ENCODE measurements at places on chromosomes 7 and 10.

DNA sequence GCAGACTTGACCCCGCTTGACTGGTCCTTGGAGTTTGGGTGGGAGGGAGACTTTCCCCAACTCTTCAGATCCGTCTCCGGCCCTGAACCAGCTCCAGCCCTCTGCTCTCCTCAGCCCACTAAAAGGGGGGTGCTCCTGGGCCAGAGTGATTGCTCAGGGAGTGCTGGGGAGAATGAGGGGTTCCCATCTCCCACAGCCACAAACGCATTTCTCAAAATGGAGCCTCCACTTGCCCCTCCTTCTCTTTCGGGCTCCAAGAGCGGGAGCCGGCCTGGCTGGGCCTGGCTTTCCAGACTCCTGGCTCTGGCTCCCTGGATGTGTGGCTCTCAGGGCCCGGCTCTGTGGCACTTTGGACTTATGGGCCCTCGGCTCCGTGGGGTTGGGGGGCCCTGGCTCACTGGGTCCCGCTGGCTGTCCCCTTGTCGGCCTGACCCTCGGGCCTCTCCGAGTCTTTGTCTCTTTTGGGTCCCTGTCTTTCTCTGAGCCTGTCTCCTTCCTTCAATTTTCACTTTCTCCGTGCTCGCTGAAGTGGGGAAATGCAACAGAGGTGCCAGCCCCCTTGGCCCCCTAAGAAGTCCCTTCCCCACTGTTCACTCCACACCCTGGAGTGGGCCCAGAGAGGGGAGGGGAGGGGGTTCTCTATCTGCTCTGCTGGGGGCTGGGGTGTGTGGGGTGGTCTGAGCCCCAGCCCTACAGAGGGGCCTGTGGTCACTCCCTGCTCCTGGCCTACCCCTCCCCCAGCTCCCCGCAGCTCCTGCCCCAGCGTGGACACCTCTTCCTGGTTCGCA, 713 bp downstream of the LZTS2 start:
- no peak for DNase-seq

GRCh38 chr10:92054807-92055206, 131.2 kb downstream of the BTAF1 start:
- DNase-seq, result no peak

- DNase-seq, result no peak
Measured at GRCh38 chr10:110221044-110221720, 13.8 kb downstream of the MXI1 start.

DNA sequence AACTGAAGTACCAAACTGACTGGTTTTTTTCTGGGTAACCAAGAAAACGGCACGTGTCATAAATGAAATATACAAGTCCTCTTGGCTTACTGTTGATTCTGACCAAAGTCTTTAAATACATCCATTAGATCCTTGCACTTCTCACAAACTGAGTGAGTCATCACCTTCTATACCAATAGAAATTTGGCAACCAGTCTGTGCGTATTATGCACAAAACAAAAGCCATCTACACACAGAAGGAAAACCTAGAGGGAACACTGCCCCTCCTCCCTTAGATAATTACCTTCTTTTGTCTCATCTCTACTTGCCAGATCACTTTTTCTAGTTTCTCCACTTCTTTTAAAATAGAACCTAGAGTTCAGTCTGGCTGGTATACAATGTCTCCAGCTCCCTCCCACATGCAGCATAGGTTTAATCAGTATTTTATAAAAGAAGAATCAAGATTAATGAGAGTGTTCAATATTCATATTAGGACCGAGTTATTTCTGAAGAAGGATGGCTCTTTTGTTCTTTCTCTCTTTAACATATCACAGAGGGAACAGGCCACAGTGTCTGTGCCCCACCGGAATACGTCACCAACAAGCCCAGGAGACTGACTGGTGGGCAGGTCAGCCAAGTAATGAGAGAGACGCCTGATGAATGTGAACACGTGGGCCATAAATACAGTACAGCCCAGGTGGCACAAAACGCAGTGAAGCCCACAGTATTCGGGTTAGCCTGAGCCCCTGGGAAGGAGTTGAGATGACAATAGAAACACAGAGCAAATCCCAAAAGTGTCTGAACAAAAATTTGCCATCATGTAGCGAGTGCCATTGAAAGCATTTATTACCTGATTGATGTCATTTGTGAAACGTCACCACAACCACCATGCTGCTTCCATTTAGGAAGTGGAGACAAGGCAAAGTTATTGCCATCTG, 91.3 kb downstream of the KIAA1549 start:
- DNase-seq, result no peak

- DNase-seq, result no peak
Measured at GRCh38 chr10:88116481-88116880, 253.1 kb downstream of the PTEN start.

DNA sequence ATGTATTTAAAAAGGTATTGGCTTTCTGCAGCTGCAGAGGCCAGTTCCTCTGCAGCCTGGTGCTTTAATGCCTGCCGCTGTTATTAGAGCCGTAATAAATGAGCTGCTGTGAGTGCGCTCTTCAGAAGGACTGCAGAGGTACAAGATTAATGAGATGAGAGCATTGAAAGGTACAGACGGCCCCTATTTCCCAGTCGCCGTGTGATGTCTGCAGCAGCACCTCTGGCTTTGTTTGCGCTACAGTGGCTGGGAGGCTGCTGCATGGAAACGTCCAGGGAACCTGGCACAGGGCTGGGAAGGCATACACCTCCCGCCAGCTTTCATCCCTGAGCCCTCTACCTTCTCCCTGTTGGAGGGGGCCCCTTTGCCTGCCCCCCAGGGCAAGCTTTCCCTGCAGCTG, 383.8 kb upstream of the ZMIZ1 start:
- no peak for DNase-seq

GRCh38 chr10:22437620-22438588, 92.6 kb downstream of the SPAG6 start:
- peak; percentile 21 for DNase-seq

GRCh38 chr10:131746785-131747184, 154.0 kb upstream of the PPP2R2D start:
- no peak for DNase-seq

- DNase-seq, result no peak
Measured at GRCh38 chr10:111990734-111991133, 192.8 kb downstream of the GPAM start.

- DNase-seq, result no peak
Measured at GRCh38 chr10:102752266-102752930, 8.7 kb downstream of the WBP1L start.

GRCh38 chr7:32681174-32681518, 185.9 kb downstream of the AVL9 start:
- DNase-seq, result no peak

DNA sequence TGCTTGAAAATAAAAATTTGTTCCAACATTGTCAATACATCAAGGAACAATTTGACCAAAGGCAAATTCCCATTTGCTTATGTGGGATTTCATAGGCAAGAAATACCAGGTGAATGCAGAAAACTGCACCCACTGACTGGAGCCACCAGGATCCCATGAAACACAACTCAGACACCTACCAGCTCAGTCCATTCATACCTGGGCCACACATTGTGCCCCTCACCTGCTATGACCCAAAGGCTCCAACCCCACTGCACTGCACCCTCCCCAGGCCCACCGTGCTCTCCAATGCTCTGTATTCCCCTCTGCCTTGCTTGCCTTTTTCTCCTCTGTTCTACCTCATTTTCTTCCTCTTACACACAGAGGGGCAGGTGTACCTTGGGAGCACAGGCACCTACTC, 5.3 kb downstream of the NCAPG2 start:
- DNase-seq, result no peak

DNA sequence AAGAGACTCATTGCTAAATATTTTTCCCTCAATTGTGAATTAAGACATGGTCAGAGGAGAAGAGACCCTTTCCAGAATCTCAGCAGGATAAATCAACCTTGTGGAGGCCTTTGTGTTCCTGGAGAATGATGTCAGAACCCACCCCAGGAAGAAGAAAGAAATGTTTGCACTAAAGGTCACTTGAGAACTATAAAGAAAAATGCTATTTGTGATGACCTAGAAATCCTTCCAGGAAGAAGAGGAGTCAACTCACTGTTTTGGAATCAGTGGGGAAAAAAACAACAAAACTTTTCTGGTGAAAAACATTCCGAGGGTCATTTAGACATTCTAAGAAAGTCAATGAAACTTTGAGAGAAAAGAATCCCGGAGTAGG, 129.1 kb upstream of the ANKRD1 start:
- no peak for DNase-seq

GRCh38 chr7:601595-602340, 82.1 kb upstream of the PDGFA start:
- DNase-seq, result peak; percentile 85

DNA sequence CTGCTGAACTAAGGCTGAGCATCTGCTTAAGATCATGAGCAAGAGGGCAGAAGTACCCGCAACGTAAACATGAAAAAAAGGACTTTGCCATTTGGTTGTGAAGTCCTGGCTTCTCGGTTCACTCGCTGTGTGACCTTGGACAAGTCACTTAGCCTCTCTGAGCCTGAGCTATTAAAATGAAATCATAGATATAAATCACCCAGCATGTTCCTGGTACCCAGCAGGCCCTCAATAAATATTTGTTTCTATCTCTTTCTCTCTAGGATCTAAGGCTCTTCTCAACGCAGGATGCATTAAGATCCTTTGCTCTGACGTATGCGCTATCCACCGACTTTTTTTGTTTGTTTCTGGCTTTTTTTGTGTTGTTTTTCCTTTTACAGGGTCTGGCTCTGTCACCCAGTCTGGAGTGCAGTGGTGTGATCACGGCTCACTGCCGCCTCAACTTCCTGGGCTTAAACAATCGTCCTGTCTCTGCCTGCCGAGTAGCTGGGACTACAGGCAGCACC, 6.7 kb downstream of the HIP1 start:
- DNase-seq, result no peak

- no peak for DNase-seq
Measured at GRCh38 chr10:59324597-59324996, 37.8 kb downstream of the FAM13C start.

DNA sequence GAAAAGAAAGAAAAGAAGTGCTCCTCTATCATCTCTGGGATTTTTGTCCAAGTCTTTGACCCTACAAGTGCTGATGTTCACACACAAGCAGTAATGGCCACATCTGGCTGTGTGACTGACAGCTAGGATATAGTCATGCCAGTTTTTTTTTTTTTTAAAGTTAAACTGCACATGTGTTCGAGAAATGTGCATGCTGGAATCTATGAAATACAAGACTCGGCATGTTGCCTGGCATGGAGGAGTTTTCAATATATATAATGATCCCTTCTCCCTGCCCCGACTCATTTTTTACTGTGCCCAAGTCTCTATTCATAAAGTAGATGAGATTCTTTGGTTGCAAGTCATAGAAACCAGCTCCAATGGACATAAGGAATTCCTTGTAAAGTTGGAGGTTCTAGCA, 60.4 kb upstream of the FGFR2 start:
- no peak for DNase-seq

DNA sequence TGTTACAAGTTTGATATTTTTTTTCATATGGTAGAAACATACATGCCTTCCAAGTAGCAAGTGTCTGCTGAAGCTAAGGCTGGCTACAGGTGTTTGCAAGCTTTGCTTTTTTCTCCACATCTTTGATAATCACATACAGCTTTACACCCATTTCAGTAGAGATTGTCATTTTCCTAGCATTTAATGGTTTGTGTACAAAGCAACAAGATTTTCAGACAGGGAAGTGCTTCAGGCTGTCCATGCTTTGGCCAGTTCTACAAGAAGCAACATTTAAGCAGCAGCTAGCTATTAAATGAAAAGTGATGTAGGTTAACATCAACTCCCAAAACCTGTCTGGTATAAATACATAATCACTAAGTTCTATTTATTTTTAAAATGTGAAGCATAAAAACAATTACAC, 2.3 kb downstream of the HDAC9 start:
- DNase-seq, result no peak

GRCh38 chr7:100074841-100075240, 6.7 kb downstream of the ZNF3 start:
- no peak for DNase-seq

GRCh38 chr7:140506788-140507464, 27.6 kb upstream of the MKRN1 start:
- DNase-seq, result no peak

DNA sequence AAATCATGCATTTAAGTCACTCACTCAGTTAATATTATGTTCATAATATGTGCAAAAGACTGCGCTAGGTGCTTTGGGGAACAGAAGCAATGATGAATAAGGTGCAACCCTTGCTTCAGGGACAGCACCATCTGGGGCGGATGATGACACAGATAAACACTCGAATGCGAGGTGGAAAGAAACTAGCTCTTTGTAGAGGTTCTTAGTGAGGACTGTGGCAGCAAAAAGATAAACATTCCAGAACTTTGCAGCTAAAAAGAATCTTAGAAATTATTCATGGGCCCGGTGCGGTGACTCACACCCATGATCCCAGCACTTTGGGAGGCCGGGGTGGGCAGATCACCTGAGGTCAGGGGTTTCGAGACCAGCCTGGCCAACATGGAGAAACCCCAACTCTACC, 29.8 kb upstream of the CHST15 start:
- no peak for DNase-seq

GRCh38 chr7:94231305-94231704, 163.4 kb upstream of the COL1A2 start:
- no peak for DNase-seq

DNA sequence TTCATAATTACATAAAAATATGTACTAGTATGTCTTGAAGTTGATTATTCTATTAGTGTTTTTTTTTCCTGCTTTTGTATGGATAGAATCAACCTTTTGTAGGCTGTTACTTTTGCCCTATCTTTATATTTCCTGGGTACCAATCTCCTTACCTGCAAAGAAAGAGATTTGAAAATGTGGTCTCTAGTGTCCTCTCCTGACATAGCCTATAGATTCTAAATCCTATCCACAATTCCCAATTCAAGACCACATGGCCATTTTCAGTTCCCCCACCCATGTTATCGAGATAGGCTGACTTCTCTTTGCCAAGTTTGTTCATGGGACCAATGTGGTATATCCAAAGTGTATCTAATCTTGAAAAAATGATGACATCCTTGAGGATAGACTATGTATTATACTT, 269.4 kb upstream of the SEMA3D start:
- DNase-seq, result no peak

- DNase-seq, result no peak
Measured at GRCh38 chr7:1672851-1673486, 2.9 kb downstream of the ELFN1 start.

- no peak for DNase-seq
Measured at GRCh38 chr7:78099715-78100394, 301.3 kb downstream of the PHTF2 start.

DNA sequence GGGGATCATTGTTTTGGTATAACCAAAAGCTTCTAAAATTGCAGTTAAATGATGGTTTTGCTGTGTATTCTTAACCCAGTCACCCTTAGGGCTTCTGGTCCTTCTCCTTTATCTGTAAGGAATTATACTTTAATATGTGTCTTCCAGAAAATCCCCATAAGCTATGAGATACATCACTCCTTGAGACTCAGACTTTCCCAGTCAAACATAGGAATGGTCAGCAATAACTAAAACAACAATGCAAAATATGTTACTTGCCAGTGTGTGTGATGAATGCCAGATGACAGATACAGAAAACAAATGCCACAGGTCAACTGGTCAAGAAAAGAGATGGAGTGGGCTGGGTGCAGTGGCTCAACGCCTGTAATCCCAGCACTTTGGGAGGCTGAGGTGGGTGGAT, 10.1 kb downstream of the ADD3 start:
- no peak for DNase-seq

- no peak for DNase-seq
Measured at GRCh38 chr10:124262971-124263370, 155.8 kb downstream of the OAT start.
